ENCODE measurements at places on chromosomes 1 and 21.

DNA sequence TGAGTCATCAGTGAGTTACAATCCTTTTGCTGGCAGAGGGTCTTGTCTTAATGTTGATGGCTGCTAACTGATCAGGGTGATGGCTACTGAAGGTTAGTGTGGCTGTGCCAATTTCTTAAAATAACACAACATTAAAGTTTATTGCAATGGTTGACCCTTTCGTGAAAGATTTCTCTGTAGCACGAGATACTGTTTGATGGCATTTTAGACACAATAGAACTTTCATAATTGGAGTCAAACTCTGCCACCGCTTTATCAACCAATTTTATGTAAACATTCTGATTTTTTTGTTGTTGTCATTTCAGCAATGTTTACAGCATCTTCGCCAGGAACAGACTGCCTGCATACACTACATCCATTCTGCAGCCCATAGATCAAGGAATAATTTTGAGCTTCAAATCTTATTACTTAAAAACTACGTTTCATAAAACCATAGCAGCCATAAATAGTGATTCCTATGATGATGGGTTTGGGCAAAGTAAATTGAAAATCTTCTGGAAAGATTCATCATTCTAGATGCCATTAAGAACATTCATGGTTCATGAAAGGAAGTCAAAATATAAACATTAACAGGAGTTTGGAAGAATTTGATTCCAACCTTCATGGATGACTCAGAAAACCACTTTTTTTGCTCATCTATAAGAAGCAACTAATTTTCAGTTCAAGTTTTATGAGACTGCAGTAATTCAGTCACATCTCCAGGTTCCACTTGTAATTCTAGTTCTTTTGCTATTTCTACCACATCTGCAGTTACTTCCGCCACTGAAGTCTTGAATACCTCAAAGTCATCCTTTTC is 85.9 kb downstream of the TYW3 start:
- no peak for DNase-seq

DNA sequence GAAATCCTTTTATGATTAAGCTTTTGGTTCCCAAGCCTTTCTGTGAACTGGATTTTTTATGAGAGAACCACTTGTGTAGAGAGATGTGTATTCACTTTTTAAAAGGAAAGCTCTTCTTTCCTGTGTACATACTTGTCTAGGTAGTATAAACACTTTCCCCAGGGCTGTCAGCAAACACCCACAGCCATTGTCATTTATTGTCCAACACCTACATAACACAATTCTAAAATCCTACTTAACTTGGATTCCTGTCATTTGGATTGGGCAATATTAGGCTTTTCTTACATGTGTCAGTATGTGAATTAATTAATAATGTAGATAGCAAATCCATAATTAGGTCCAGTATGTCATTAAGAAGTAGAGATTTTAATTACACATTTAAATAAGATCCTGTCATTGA is 12.3 kb downstream of the DDX20 start:
- DNase-seq = no peak

- DNase-seq = no peak
Measured at GRCh38 chr1:234123867-234124266, 219.4 kb downstream of the SLC35F3 start.

DNA sequence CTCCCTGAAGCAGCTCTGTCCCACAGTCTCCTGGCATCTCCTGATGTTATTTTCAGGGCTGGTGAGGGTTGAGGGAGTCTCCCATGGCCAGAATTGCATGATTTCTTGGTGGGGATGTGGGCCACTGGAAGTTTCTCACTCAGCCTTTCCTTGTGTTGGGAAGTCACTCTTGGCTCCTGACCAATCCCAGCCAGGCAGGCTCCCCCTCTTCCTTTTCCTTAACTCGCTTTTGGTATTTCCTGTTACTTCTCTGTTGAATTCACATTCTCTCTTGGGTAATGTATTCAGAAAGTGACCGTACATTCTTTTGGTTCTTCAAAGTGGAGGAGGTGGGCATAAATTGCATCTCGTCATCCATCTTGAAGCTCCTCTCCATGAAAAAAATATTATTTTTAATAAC is 135.7 kb downstream of the PCBP3 start:
- DNase-seq = no peak

GRCh38 chr1:162133566-162133965 is 64.1 kb downstream of the NOS1AP start:
- DNase-seq = no peak

DNA sequence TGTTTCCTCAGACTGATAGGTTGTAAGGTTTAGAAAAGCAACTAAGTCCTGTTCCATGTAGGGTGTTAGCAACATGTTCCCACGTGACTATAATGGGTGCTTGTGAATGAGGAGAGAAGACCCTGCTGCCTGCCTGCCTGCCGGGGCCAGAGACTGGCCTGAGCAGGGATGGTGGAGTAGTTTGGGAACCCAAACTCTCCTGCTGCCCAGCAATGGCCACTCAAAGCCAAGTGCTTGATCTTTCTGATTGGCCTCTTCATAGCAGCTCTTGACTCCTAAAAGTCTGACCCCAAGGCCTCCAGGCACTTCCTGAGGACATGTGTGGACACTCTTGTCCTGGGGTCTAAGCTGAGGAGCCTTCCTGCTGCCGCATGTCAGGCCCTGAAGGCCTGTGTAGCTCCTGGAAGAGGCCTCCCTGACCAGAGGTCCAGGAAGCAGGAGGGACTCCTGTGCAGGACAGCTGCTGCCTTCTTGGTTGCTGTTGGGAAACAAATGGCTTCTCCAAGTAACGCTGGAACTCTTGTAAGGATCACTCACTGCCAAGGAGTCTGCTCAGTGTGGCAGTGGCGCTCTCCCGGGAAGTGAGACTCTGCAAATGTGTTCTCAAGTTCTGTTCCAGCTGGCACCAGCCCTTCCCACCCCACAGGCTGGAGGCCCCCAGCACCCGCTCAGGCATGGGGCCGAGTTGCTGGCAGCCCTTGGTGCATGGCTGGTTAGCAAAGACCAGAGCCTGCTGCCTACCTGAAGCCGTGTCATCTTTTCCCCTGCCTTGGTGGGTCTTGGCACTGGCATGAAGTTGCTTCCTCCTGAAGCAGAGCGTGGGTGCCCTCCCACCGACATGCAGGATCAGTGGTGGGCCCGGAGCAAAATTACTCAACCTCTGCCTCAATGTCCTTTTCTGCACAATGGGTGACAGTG is 35.5 kb downstream of the MAN1C1 start:
- DNase-seq = peak; percentile 52

GRCh38 chr1:202361701-202362100 is 13.2 kb downstream of the PPP1R12B start:
- no peak for DNase-seq

- DNase-seq = no peak
Measured at GRCh38 chr1:93744299-93744988, 62.8 kb upstream of the BCAR3 start.

- no peak for DNase-seq
Measured at GRCh38 chr1:23564529-23565122, 5.3 kb upstream of the ID3 start.

DNA sequence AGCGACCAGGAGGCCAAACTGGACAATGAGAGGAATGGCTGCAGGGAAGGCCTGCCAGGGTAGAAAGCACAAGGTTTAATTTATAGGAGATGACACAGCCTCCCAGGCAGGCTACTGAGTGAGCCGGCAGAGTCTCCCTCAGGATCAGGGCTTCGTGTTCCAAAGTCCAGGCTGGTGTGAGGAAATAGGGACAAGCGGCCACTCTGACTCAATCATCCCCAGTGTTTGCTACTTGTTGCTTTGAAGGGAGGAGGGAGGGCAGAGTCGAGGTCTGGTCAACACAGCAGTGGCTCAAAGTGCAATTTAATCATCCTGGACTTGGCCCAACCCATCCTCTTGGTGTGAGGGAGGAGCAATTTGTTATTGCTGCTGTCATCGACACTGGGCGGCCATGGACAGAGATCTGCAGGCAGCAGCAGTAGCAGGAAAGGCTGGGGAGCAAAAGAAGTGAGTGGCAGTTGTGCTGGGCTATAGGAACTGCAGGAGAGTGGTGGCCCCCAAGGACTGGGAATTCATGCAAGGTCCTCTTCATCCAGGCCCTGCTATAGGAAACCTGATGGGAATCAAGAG is 27.5 kb downstream of the TBX15 start:
- DNase-seq = no peak
